ENCODE measurements at places on chromosomes 1 and 21. TPM values are rescaled to one million over a fixed set of nuclear protein-coding genes. Genes with fewer than 3 reads are reported as not detected.

GRCh38 chr1:46764402-46764801 lies 34.4 kb upstream of the CYP4B1 start:
- H3K4me3 ChIP-seq = no peak overlapping the region
- no peak for DNase-seq
- peaks cover 8% of the 10 kb centered on the region for H3K27me3 ChIP-seq
- no peaks in the 10 kb centered on the region for H3K4me1 ChIP-seq

The LCE3E gene
- not detected for polyA plus RNA-seq

DNA sequence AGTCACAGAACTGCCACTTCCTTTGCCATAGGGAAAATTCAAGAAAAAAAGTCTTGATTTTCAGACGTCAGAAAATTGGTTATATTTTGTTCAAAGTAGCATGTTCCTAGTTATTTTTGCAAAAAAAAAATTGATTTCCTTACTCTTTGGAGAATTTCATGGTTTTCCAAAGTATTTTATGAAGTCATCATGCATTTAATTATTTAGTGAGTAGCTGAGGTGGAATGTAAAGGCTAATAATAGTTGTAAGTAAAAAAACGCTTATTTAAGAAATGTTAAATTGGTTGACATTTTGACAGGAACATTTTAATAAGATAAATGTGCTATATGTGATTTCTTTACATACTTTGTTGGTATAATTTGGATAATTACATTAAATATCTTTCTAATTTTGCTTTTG lies 20.8 kb downstream of the TSEN15 start:
- H3K4me3 ChIP-seq = no peak overlapping the region
- DNase-seq = no peak
- no peaks in the 10 kb centered on the region for H3K27me3 ChIP-seq
- H3K36me3 ChIP-seq = peaks cover 27% of the 10 kb centered on the region

DNA sequence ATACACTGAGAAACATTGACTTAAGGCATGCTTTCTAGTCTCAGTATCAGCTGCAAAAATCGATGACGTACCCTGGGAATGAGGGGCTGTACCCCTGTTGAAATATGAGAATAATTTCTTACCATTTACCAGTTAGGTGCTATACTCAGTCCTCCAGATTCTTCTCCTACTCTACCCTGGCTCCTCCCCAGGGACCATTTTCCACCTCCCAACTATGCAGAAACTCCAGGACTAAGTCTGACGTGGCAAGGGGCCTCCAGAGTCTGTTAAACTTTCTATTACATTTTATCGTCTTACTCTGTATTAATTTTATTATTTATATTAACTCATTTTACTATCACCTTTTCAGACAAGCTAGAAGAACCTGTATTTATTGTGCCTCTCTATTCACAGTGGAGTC lies 124.3 kb downstream of the CYYR1 start:
- H3K27me3 ChIP-seq = no peaks in the 10 kb centered on the region
- H3K36me3 ChIP-seq = no peaks in the 10 kb centered on the region
- H3K4me1 ChIP-seq = no peaks in the 10 kb centered on the region
- no peak for DNase-seq
- H3K4me3 ChIP-seq = no peak overlapping the region
- no peak overlapping the region for H3K27ac ChIP-seq

The NUP210L gene
- not detected for polyA plus RNA-seq

The NR5A2 gene
- not detected for polyA plus RNA-seq

DNA sequence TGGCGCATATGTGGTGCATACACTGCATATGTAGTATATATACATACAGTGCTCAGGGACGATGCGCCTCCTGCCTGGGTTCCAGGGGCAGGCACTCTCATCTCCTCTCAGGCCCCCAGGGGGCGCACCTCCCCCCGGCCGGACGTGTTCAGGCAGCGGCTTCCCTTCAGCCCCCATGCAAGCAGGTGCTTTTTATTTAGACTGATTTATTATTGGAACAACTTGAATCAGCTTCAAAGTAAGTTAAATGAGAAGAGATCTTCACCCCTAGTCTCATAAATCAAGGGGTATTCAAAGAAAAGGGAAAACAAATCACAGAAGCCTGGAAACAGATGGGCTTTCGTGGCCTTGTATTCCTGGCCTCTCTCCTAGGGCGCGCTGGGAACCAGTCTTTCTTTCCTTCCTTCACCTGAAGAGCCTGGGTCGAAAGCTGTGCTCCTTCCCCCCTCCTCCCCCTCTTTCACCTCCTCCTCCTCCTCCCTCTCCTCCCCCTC lies 64.6 kb downstream of the UBIAD1 start:
- peaks cover 4% of the 10 kb centered on the region for H3K27me3 ChIP-seq
- peaks cover 56% of the 10 kb centered on the region for H3K4me1 ChIP-seq
- no peak overlapping the region for H3K4me3 ChIP-seq
- no peak overlapping the region for H3K27ac ChIP-seq

DNA sequence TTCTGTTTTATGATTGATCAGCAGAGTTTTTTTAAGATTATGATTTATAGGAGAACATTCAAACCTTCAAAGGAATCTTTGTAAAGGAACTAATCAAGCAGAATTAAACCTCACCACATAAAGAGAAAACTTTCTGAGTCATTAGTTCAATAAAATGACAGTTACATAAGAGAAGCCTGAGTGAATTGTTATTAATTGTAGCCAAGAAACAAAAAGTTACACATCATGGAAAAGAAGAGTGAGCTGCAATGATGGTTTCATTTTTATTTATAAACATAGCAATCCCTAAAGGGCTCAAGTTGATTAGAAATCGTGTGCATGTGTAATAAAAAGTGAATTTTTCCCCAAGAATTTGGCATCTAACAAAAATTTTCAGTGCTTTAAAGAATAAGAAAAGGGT lies 731.4 kb downstream of the LTN1 start:
- no peaks in the 10 kb centered on the region for H3K27me3 ChIP-seq
- no peak overlapping the region for H3K4me3 ChIP-seq
- H3K27ac ChIP-seq = no peak overlapping the region
- no peaks in the 10 kb centered on the region for H3K4me1 ChIP-seq
- H3K36me3 ChIP-seq = no peaks in the 10 kb centered on the region
- DNase-seq = no peak

- DNase-seq = no peak
- peaks cover 6% of the 10 kb centered on the region for H3K27me3 ChIP-seq
- H3K36me3 ChIP-seq = no peaks in the 10 kb centered on the region
- H3K4me1 ChIP-seq = no peaks in the 10 kb centered on the region
- H3K27ac ChIP-seq = no peak overlapping the region
These were observed 105.0 kb upstream of the COL6A1 start for GRCh38 chr21:45876381-45877170.

The AK5 gene
- polyA plus RNA-seq = 18.8 TPM

The G0S2 gene
- polyA plus RNA-seq = 0.59 TPM

DNA sequence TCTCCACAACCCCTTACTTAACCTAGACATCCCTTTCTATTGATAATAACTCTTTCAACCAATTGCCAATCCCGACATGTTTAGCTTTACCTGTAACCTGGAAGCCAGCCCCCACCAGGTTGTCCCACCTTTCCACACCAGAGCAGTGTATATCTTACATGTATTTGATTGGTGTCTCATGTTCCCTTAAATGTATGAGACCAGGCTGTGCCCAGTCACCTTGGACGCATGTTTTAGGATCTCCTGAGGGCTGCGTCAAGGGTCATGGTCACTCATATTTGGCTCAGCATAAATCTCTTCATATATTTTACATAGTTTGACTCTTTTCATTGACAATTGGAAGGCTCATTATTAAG lies 5.3 kb upstream of the SLC19A1 start:
- DNase-seq = no peak
- H3K27me3 ChIP-seq = peaks cover 4% of the 10 kb centered on the region
- H3K36me3 ChIP-seq = no peaks in the 10 kb centered on the region
- peaks cover 20% of the 10 kb centered on the region for H3K4me1 ChIP-seq
- H3K27ac ChIP-seq = peak overlapping the region; percentile 43
- no peak overlapping the region for H3K4me3 ChIP-seq

The FMO2 gene
- polyA plus RNA-seq = not detected

DNA sequence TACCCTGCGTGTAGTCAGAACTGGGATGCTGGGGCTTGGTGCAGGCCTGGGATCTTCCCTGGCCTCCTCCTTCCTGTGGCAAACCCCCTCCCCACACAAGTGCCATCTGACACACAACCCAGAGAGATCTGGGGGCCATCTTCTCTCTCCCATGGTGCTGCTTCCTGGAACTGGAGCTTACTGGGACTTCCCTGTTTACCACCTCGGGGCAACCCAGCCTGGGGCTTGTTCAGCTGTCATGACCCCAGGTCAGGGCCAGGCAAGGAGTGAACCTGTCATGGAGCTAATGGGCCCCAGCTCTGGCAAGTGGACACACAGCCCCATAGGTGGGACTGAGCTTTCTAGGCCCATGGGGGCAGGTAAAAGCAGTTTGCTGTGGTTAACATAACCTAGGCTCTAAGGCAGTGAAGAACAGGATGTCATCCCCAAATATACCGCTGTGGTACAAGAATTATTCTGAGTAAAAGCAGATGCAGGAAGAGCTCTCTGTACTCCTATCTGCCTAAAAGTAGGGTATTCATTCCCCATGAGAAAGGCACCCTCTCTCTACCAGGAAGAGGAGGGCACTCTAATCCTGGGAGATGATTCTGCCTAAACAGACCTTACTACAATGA lies 2.4 kb downstream of the TRIM11 start:
- no peak overlapping the region for H3K27ac ChIP-seq
- H3K27me3 ChIP-seq = peaks cover 20% of the 10 kb centered on the region
- peaks cover 6% of the 10 kb centered on the region for H3K36me3 ChIP-seq
- DNase-seq = no peak
- H3K4me3 ChIP-seq = peak overlapping the region; percentile 95

GRCh38 chr1:110487726-110488125 lies 31.2 kb downstream of the KCNA10 start:
- DNase-seq = no peak
- H3K4me3 ChIP-seq = no peak overlapping the region
- H3K36me3 ChIP-seq = no peaks in the 10 kb centered on the region

DNA sequence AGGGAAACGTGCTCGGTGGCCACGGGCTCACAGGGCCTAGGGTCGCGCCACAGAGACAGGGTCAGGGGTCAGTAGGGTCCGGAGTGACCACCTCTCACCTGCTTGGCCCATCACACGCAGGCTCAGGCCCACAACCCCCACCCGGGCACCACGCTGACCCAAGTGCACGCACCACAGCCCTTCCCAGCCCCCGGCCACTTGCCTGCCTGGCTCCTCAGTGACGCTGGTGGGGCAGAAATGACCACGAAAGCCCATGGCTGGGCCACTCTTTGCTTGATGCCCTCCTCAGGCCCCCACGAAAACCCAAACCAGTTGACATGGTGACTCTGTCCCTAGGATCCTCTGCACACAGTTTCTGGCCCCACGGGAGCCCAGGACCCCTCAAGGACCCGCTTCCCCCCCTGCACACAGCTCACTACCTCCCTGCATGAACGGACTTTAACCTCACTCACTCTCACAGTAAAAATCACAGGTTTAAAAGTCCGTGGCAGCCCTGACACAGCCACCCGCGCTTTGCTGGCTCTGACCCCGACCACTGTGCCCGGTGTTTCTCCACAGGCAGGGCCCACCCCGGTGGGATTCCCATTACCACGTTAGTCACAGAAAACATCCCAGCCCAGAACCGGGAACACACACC lies 20.7 kb downstream of the NADK start:
- DNase-seq = no peak
- peak overlapping the region; percentile 53 for H3K27ac ChIP-seq
- peaks cover 20% of the 10 kb centered on the region for H3K4me1 ChIP-seq

Data from immature natural killer cell (primary cell).